BE2C (cell line): ENCODE measurements at places on chromosomes 7 and 10.

- DNase-seq: no peak
Observed at GRCh38 chr7:22730921-22731654, 4.1 kb downstream of the IL6 start.

DNA sequence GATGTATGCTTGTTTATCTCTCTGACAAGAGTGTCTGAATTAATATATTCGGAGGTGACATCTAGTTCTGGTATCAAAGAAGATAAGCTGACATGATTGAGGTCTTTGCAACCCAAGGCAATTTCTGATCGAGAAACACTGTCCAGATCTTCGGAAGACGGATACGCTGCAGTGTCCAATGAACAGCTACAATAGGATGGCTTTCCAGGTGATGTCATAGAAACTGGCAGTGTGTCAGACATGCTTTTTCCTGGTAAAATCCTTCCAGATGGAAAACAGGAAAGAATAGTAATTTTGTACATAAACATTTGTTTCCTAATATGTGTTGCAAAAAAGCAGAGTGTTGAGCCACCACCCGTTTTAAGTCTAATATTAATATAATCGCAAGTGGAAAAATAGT is 33.4 kb downstream of the VWDE start:
- no peak for DNase-seq

DNA sequence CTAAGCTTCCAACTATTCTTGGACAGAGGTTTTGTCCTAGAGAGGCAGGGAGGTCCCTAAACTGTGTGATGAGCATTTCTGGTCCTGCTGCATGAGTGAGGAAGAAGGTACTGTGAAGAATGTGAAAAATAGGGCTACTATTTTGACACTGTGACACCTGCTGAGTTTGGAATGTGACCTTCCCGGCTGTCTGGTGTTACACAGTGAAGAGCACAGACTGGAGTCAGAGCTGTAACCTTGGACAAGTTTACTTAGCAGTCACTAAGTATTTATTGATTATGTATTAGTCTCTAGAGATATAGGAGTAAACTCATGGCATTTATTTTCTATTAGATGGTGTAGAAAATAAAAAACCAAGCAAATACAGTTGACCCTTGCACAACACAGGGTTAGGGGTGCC is 12.3 kb downstream of the GOLGA7B start:
- DNase-seq: no peak

- peak; percentile 58 for DNase-seq
Observed at GRCh38 chr7:37833107-37833817, 15.1 kb upstream of the NME8 start.

DNA sequence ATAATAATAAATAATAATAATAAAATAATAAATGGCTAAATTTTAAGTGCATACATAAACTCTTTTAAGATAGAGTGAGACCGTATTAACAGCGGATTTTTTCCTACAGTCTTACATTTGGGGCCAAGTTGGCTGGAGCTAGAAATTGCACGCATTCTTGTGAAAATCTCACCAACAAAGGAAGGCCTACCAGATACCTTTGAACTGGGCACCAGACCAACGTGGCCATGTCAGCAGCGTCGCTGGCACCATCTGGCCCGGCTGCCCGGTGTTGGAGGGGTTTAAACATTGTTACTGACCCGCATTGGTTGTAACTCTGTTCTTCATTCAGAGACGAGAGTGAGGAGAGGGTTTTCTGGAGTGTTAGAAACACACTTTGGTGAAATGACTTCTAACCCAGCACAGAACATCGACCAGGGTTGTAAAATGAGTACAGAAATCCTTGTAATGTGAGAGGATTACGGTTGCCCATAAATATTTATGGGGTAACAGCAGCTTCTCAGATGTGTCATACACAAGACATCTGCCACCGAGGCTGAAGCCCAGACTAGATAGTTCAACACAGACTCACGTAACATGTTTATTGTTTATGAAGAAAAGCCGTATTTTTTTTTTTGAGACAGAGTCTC is 34.6 kb upstream of the UNCX start:
- no peak for DNase-seq

GRCh38 chr10:77566236-77566635 is 71.4 kb downstream of the KCNMA1 start:
- DNase-seq: no peak

- DNase-seq: no peak
Observed at GRCh38 chr10:110704906-110705476, 60.9 kb downstream of the RBM20 start.

- DNase-seq: no peak
Observed at GRCh38 chr7:8141070-8141469, 120.9 kb downstream of the ICA1 start.

GRCh38 chr10:32731527-32731926 is 226.5 kb downstream of the ITGB1 start:
- DNase-seq: no peak

- DNase-seq: no peak
Observed at GRCh38 chr10:9656386-9656785, 1361.3 kb upstream of the CELF2 start.

DNA sequence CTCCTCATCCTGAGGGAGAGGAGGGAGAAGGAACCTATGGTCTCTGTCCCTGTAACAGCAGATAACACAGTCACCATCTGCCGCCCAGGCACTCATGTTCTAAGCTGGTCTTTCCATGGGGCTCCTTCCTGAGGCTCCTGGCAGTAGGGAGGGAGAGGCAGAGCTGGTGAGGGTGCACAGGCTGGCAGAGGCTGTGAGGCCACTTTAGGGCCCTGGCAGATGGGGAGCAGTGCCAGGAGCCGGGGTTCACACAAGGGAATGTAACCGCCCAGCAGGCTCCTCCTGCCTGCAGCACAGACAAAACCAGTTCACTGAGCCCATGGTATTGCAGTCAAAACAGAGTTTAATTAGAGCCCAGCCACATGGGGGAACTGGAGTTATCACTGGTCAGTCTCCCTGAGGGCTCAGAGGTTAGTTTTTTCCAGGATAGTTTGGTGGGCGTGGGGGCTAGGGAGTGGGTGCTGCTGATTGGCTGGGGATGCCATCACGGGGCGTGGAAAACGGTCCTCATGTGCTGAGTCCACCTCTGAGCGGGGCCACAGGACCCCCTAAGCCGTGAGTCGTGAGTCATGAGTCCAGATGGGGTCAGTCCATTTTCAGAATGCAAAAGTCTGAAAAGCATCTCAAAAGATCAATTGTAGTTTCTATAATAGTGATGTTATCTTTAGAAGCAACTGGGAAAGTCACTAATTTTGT is 499.3 kb upstream of the FOXK1 start:
- no peak for DNase-seq

DNA sequence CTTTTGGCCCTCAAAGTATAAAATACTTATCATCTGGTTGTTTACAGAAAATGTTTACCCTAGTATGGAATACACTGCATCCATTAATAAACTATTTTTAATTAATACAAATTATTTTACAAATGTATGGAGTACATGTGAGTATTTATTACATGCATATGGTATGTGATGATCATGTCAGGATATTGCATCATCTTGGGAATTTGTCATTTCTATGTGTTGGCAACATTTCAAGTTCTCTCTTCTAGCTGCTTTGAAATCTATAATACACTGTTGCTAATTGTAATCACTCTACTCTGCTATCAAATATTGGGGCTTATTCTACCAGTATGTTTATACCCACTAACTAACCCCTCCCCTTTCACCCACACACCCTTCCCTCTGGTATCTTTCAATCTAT is 103.9 kb upstream of the THSD7A start:
- no peak for DNase-seq

DNA sequence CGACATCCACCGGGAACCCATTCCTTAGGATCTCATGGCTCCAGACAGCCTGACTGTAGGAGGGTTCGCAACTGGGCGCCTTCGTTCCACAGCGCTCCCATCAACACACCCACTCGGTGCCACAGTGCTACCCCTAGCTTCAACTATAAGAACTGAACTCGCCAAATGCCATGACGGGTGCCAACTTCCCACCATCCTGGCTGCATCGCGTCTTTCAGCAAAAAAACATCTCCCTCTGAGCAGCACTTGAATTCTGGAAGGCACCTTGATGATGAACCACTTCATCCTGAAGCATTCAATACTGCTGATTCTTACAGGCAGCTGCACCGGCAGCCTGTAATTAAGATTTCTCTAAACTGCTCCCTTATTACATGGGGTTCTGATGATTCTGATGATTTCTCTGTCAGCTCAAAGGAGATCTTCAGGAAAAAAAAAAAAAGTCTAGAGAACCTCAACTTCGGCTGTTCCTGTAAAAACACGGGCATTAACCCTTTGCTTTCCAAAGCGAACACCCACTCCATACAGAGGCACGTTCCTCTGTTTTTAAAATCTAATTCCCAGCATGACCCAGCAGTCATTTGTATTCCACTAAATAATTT is 1.3 kb downstream of the CYTH3 start:
- DNase-seq: peak; percentile 44

DNA sequence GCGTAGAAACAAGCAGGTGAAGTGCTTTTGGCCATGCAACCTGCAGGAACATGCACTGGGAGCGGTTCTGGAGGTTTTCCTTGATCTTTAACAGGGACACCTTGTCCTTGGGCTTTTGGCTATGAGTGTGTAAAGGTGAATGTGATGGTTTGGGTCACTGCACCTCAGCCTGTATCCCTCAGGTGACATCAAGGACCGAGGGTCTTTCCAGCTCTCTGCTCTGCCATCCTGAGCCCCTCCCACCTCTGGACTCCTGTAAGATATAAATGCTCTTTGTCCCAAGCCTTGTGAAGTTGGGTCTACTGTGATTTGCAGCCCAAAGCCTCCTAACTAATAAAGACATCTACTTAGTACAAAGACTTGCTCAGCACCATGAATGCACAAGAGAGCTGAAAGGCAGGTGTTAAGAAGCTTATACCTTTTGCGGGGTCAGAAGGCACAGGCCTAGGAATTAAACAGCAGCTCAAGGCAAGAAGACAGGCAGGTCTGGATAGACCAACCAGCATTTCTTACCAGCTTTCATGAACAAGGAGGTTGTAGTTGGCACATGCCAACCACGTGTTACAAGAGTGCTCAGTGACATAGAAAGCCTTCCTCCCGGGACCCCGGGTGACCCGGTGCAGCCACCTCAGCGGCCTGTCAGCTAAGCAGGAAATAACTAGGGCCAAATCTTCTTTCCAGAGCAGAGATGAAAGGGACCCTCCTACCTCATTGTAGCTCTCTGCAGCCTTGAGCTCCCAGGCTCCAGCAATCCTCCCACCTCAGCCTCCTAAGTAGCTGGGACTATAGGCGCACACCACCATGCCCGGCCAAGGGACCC is 89.9 kb downstream of the CARD11 start:
- no peak for DNase-seq

- DNase-seq: peak; percentile 58
Observed at GRCh38 chr10:6920072-6921019, 340.3 kb upstream of the PRKCQ start.

DNA sequence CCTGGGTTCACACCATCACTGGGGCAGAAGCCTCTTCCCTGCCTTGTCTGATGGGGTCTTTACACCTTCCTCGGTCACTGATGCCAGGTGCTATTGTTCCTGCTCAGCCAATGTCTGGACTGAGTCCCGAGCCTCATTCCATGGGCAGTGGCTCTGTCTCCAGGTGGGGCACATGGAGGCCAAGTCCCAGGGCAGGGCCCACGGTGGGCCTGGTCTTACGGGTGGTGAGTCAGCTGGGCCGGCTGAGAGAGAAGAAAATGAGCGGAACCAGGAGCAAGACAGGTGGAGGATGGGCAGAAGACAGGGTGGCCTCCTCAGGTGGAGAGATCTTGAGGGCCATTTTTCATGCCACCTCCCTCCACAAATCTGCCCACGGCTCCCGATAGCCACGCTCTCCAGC is 131.7 kb upstream of the FAM20C start:
- no peak for DNase-seq

- DNase-seq: no peak
Observed at GRCh38 chr7:27822245-27822644, 82.3 kb downstream of the TAX1BP1 start.

- no peak for DNase-seq
Observed at GRCh38 chr7:117118579-117119180, 165.4 kb downstream of the ST7 start.

- no peak for DNase-seq
Observed at GRCh38 chr7:89839329-89839728, 314.9 kb upstream of the STEAP1 start.

DNA sequence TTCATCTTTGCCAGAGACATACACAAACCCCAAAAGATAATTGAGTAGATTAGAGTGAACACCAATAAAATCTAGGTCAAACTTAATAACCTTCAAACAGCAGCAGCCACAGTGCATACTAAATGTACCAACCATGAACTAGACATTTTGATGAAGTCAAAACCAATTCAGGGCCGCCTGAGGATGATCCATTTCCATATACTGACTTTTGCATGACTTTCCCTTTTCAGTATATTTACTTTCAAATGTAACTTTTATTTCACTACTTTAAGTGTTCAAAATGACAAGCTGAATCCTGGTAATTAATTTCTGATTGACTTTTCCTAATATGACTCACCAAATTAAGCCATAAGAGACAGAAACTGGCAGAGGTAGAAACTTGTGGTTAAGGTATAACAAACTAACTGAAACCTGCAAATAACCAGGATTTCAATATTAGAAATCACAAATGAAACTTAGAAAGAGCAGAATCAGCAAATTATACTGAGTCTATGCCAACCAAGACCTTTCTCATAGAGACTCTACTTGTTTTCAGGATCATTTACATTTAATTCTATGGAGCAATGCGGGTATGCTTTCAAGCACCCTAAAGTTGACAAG is 171.9 kb upstream of the LRRN3 start:
- DNase-seq: no peak

DNA sequence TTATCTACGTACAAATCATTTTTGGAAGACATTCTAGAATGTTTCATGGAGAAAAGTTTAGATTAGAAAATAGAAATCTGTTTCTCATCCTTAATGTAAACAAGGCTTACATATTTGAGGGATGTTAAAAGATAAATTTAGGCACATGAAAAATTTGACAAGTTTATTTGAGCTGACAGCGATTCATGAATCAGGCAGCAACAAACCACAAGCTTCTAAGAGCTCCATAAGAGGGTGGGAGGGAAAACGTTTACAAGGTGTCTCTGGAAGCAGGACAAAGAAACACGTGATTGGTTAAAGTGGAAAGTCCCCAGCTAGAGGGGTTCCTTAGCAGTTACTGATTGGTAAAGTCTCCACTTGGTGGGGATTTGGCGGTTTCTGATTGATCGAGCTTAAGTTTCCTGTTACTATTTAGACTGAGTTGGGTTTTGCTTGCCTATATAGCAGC is 228.9 kb upstream of the PITRM1 start:
- no peak for DNase-seq

- peak; percentile 76 for DNase-seq
Observed at GRCh38 chr10:75294866-75295701, 59.3 kb upstream of the COMTD1 start.

DNA sequence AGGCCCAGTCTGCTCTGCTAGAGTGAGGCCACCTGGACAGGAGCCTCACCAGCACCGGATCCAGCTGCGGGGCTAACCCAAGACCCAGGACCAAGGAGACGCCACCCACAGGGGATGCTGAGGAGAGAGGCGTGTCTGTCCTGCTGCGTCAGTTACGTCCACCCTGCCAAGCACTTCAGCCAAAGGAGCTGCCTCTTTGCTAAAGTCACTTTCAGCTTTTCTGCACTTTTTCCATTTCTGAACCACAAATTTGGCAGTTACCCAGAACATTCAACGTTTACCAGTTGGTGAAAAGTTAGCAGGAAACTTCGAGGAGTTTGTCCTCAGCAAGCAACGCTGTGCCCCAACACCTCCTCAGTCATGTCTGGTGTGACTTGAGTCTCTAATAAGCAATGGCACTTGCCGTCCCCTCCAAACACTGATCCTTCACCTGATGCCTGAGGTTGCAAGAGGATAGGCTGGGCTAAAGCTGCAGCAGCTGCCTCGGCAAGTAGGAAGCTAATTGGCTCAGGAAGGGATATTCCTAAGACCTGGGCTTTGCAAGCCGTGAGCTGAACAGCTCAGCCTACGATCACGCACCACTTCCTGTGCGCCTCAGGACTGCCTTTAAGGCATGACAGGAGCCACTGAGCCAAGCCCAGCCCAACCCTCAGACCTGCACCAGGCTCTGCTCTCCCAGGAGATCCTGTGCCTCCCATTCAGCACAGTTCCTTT is 40.1 kb downstream of the KCNH2 start:
- peak; percentile 50 for DNase-seq
